Esophagus squamous epithelium (tissue), 5 donors: ENCODE measurements at places on chromosomes 2 and 18.

- no peak for DNase-seq
These were observed 661.1 kb downstream of the BCL11A start for GRCh38 chr2:59892398-59892797.

GRCh38 chr2:121150713-121151112 lies 134.3 kb downstream of the TFCP2L1 start:
- no peak for DNase-seq

GRCh38 chr2:144630459-144631215 lies 110.7 kb upstream of the ZEB2 start:
- no peak for DNase-seq

GRCh38 chr2:241507430-241508239 lies 749 bp downstream of the STK25 start:
- no peak for DNase-seq

DNA sequence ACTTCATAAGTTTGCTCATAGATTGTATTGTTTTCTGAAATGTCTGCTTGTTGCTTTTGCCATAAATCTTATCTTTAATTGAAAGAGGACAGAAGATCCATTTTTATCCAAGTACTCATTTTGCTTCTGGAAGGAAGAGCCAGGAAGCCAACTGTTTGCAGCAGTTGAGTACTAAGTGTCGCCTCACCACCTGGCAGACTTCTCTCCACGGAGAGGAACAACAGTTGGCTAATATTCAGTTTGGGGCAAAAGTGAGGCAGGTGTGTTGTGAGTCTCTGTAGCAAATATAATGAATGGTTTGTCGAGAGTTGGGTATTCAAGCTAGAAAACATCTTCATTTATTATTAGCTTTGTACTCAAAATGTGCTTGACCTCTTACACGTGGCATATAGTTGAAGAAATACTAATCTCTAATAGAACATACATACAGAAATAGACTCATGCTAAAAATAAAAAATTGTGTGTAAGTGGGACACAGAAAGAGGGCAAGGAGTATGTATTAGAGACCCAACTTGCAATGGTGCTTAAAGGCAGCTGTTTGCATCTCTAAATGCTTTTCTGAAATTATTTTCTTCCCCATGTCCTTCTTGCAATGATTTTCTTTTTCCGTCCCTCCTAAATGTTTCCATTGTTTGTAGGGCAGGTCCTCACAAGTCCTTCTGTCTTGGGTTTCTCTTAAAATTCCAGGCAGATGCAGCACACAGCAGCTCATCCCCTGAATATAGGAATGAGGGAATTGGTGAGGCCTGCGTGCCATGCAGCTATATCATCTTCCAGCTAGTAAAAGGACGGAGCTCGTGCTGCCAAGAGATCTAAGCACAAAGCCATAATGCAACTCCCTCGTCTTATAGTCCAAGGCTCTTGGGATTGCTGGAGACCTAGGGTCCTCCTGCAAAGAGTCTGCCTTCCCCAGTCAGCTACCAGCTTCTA lies 44.8 kb upstream of the MAP3K20 start:
- no peak for DNase-seq

DNA sequence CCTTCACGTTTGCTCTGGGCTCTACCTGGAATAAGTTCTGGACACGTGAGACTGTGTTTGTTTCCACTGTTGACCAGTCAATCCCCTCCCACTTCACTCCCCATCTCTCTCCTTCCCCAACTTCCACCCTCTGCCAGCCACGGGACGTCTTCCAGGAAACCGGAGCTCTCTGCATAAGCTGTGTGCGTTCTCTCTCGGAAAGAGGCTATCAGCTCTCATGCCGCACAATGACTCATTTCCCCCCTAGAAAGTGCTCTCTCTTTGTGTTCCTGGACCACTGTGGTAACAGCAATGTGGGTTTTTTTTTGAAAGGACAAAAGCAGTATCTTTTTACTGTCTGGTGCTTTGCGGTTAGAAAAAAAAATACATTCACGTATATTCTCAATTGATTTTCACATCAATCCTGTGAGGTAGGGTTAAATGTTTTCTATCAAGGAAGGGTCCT lies 10.2 kb downstream of the PROKR1 start:
- no peak for DNase-seq

GRCh38 chr18:45151645-45152044 lies 463.6 kb upstream of the SLC14A2 start:
- no peak for DNase-seq

DNA sequence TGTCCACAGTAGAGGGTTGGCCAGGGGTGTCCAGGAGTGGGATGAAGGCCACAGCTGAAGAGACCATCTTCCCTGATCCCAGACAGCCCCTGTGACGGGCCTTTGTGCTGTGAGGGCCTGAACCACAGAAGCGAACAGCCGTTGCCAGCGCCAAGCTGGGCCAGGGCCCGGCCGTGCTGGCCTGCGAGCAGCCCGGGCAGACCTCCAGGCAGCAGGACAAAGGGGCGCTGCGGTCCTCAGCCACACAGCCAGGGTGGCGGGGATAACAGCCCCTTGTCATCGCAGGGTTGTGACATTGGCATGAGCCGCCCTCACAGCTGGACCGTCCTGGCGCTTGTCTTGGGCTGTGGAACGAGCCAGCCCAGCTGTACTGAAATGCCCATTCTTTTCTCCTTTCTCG lies 161.1 kb downstream of the FAM210A start:
- no peak for DNase-seq
